ENCODE measurements at places on chromosomes 4 and X.

DNA sequence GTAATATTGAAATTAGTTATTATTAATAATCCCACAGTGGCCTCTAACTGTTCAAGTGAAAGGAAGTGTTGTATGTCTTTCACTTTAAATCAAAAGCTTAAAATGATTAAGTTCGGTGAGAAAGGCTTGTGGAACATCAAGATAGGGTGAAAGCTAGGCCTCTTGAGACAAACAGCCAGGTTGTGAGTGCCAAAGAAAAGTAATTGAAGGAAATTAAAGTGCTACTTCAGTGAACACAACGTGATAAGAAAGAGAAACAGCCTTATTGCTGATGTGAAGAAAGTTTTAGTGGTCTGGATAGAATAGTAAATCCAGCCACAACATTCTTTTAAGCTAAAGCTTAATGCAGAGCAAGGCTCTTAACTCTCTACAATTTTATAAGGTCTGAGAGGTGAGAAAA, 42.6 kb upstream of the IL13RA2 start:
- DNase-seq: no peak

- DNase-seq: no peak
Observed at GRCh38 chr4:8581094-8581861, 1.1 kb downstream of the GPR78 start.

GRCh38 chrX:19805046-19805690, 82.2 kb downstream of the SH3KBP1 start:
- no peak for DNase-seq

- no peak for DNase-seq
Observed at GRCh38 chr4:17502756-17503155, 9.1 kb downstream of the QDPR start.

- no peak for DNase-seq
Observed at GRCh38 chr4:188767496-188767895, 628.3 kb downstream of the TRIML1 start.

GRCh38 chr4:165986956-165987698, 114.1 kb downstream of the TLL1 start:
- no peak for DNase-seq

DNA sequence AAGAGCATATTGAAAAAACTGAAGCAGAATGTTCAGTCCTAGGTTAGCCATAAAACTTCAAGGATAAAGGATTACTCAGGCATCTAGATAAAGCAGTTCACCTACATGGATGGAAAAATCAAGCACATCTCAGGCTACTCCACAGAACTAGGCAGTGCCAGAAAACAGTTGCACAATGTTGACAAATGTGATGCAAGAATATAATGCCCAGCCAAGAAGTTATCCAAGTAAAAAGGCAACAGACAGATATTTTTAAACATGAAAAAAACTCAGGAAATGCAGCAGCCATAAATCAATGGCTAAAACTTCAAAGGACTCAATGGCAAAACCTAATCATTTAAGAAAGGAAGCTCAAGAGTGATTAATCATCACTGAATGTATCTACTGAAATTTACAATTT, 456.0 kb upstream of the FAM241A start:
- no peak for DNase-seq

DNA sequence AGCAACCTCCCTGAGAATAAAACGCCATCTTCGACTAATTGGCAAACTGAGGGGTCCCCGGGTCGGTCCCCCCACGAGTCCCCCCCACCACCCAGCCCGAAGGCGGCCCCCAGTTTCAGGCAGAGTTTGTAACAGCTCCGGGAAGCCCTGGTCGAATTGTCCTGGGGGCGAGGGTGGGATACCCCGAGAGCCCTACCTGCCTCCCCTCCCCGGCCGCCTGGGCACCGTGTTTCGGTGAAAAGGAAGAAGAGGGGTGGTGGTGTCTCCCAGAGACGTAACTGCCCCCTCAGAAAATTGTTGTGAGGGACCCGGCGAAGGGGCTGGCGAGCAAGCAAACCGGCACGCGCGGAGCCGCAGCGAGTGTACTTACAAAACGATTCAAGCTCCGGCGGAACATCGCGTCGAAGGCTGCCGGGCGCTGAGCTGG, 1.2 kb downstream of the ATP11C start:
- no peak for DNase-seq

- DNase-seq: no peak
Observed at GRCh38 chr4:147658501-147658900, 25.5 kb downstream of the PRMT9 start.

- no peak for DNase-seq
Observed at GRCh38 chrX:107902721-107903120, 77.1 kb downstream of the MID2 start.

DNA sequence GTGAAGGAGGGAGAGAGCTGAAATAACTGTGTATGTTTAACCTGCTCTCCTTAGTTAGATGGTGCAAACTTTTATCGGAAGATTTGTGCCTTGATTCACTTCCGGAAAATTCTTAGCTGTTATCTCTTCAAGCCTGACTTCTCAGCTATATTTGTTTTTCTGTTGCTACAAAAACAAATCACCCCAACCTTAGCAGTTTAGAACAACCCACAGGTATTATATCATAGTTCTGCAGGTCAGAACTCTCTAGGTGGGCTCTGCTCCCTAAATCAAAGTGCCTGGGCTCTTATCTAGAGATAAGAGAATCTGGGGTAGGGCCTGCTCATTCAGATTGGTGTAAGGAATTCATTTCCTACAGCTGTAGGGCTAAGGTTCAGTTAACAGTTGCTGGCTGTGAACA, 15.1 kb upstream of the CEP135 start:
- no peak for DNase-seq

- no peak for DNase-seq
Observed at GRCh38 chrX:19897091-19897490, 9.7 kb upstream of the SH3KBP1 start.

DNA sequence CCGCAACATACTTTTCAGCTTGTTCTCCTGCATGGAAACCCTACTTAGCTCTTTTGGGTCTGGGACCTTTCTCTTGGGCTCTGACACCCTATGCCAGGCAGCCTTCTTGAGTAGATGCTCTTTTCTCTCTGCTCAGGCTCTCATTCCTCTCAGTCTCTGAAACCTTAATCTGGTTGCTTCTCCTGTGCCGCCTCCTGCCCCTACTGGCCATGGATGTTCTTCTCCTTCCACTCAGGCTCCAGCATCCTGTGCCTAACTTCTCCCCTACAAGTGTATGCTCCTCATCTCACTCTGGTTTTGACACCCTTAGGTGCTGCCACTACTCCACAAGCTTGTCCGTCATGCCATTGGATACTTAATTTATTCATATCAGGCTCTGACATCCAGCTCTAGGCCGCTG, 15.2 kb downstream of the BLTP1 start:
- DNase-seq: peak; percentile 7

GRCh38 chr4:148216866-148217814, 225.1 kb downstream of the NR3C2 start:
- no peak for DNase-seq

- no peak for DNase-seq
Observed at GRCh38 chrX:112473654-112474053, 206.1 kb downstream of the LHFPL1 start.

GRCh38 chr4:52783069-52783468, 31.8 kb upstream of the ERVMER34-1 start:
- no peak for DNase-seq

GRCh38 chr4:89434364-89434988, 126.9 kb upstream of the GPRIN3 start:
- peak; percentile 50 for DNase-seq

GRCh38 chrX:94435799-94436198, 761.8 kb downstream of the FAM133A start:
- DNase-seq: no peak

DNA sequence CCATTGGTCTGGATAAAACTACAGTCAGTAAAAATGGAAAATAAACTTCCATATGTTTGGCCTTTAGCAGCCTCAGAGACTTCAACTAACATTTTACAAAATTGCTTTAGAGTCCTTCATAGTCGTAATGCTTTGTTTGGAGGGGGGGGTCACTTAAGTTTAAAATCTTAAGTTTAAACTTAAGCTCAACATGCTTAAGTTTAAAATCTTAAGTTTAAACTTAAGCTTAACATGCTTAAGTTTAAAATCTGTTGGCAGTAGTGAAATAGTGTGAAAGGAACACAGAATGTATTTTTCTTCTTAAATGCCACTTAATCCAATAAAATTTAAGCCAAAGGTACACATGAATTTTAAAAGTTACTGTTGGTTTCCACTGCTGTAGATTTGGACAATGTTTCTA, 45.9 kb upstream of the UNC5C start:
- no peak for DNase-seq

DNA sequence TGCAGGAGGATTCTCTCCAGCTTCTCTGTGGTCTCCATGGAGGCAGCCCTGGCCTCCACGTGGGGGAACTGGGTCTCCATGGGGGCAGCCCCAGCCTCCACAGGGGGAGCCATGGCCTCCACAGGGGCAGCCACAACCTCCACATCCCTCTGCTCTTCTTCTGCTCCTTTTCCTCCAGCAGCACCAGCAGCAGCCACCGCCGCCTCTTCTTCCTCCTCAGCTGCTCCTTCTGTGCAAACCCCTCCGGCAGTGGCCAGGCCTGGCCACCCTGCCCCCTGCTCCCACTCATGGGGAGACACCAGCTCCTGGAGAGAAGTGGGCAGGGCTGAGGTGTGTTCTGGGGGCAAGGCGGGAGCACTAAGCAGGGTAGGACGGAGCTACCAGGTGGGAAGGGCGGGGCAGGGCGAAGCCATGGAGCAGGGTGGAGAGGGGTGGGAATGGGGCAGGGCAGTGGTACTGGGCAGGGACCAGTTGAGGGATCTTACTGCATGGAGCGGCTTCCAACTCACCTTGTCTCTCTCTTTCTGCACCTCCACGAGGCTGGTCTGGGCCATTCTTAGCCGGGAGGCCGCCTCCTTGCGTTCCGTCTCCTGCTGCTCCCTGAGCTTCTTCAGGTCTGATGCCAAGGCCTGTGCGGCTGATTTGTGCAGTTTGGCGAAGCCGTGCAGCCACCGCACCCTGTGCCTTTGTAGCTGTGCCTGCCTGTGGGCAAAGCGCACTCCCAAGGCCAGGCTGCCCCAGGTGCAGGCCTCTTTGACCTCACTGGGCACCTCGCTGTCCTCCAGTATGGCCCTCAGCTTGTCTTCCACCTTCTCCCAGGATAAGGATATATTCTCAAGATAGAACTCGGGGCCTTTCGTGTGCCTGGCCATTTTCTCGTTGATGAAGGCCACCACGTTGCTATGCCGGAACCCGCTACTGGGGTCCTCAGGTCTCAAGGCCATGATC, 766 bp downstream of the TEX13A start:
- DNase-seq: no peak

DNA sequence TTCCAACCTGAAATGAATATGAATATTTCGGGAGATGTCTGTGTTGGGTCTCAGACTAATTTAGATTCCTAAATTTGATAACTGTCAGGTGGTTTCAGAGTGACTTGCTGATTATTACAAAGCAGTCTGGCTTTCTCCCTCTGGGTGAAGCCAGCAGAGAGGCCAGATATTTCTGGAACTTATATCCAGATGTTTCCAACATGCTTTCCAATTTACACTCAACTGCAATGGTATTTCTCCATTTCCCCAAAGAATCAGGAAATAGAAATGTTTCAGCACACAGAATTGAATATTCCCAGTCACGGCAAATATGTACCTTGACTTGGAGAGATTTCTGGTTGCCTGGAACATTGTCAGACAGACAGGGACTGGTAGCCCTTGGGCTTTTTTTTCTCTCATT, 48.5 kb upstream of the EGFL6 start:
- DNase-seq: no peak

DNA sequence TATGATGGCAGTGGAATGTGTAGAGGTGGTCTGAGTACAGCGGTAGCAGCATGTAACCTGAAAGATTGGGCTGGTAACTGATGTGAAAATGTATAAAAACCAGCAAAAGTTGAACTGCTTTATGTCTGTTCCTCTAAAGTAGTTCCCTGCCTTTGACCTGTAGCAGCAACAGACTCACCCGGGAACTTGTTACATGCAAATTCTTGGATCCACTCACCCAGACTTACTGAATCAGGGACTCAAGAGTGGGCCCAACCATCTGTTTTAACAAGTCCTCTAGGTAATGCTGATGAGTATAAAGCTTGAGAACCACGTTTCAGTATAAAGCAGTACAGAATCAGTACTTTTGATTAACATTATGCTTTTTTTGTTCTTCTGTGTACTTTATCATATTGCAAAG, 84.7 kb downstream of the RAP1GDS1 start:
- DNase-seq: peak; percentile 6

- DNase-seq: no peak
Observed at GRCh38 chrX:13265111-13265510, 54.7 kb downstream of the ATXN3L start.

DNA sequence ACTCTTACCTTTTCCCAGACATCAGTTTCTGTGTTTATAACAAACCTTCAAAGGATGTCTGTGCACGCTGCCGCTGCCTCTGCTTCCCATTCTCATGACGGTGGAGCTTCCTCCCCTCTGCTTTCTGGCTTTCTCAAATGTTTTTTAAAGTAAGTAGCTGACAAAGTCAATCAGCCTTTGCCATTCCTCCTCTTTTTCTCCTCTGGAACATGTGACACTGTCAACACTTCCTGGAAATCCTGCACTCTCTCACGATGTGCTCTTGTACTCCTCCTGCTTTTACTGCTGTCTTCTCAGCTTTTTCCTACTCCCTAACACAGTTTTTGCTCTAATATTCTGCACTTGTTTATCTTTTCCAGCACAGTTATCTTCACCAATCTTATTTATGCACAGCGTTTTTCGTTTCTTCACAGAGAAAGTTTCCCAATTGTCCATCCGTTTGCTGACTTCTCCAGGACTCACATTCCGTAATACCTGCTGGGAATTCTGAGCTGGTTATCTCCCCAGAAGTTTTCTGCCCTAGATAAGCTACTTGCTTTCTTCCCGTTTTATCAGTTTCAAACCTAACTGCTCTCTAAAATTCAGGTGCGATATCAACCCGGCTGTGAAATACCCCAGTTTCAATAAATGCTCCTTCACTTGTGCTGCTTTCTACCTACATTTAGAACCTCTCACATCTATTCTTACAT, 465.6 kb upstream of the AGA start:
- DNase-seq: peak; percentile 10

GRCh38 chrX:36364262-36364661, 444.7 kb downstream of the CFAP47 start:
- no peak for DNase-seq

GRCh38 chr4:140789759-140790158, 33.6 kb upstream of the TBC1D9 start:
- no peak for DNase-seq

- no peak for DNase-seq
Observed at GRCh38 chrX:106976416-106976815, 23.6 kb downstream of the MORC4 start.

- no peak for DNase-seq
Observed at GRCh38 chr4:127204322-127204721, 428.4 kb upstream of the INTU start.

GRCh38 chr4:13547485-13548041, 3.3 kb upstream of the NKX3-2 start:
- DNase-seq: no peak

- no peak for DNase-seq
Observed at GRCh38 chrX:132716006-132716405, 227.2 kb upstream of the MBNL3 start.

DNA sequence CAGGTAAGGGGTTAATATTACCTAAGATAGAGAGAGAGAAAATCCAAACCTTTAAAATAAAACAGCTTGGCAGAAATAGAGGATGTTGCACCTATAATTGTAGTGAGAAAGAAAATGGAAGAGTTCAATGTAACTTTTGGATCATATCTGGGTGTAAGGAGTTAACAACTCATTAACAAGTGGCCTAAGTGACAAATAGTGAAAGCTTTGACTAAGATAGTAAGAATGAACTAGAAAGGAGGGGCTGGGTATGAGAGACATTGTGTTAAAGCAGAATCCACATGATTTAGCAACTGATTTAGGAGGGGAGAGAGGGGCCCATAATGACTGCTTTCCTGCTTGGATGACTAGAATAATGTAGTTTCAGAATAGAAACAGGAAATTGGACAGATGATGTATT, 761.0 kb downstream of the IL1RAPL1 start:
- no peak for DNase-seq

Data from HEK293T (cell line).